Fibroblast of mammary gland (primary cell): ENCODE measurements at places on chromosomes 6 and 20.

DNA sequence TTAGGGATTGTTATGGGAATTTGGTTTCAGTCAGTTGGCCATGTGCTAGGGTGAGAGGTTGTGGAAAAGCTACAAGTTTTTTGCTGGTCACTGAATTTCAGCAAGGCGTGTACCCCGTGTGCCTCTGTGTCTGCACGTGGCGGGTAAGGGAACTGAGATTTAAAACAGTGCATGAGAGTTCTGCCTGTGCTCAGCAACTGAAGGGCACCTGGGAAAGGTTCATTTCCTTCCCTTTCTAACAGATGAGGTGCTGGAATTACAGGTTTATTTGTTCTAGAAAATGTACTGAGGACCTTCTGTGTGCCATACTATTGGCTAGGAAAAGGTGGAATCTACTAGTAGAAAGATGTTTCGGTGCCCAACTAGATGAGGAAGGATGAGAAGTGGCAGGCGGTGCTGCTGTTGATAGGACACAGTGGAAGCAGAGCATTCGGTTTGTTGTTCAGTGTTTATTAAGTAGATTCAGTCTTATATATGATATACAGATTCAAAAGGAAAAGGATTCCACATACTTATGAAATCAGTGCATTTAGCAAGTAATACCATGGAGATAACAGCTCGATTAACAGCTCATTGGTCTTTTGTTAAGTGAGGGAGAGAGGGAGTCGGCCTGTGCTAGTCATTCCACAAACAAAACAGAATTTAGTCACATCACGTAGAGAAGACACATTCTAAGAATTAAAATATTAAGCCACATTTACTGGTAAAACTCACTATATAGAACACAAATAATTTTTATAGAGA, 84.7 kb downstream of the ASXL1 start:
- no peak for DNase-seq

- DNase-seq = peak; percentile 2
Measured at GRCh38 chr6:54519161-54519560, 210.9 kb downstream of the TINAG start.

DNA sequence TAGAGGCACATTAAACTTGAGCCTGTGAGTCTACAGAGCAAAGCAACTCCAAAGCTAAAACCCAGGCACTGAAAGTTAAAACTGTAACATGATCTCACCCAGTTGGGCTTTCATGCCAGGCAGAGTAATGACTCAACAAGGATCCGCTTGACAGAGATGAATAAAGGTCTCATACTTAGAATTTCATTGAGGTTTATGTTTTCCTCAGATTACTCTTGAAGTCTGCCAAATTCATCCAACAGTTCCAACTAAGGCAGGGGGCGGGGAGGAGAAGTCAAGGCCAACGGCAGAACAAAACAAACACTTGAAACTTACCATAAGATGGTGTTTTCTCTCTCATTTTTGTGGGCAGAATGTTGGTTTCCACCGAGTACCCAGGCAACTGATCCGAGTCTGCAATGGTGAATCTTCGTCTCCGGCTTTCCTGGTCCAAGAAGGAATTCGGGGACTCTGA, 54.0 kb upstream of the IPCEF1 start:
- peak; percentile 97 for DNase-seq

GRCh38 chr20:35954907-35955251, 577 bp upstream of the SCAND1 start:
- peak; percentile 60 for DNase-seq

- DNase-seq = peak; percentile 12
Measured at GRCh38 chr6:114342826-114343781, at the start of gene HS3ST5. Gene HS3ST5, minus strand, starts transcription at chr6:114343023. Its CDS starts 280,178 bp downstream, at chr6:114062845.

- no peak for DNase-seq
Measured at GRCh38 chr6:130947464-130947863, 115.6 kb downstream of the EPB41L2 start.
